Mesothelial cell of epicardium (in vitro differentiated cells): ENCODE measurements at places on chromosomes 2 and 18. TPM values are rescaled to one million over a fixed set of nuclear protein-coding genes. Genes with fewer than 3 reads are reported as not detected.

CTAGE1 gene
- 0.07 to 0.13 TPM (median 0.11 TPM) in 3 replicates for total RNA-seq

GRCh38 chr2:134336352-134336751 lies 82.5 kb downstream of the MGAT5 start:
- no peaks in the 10 kb centered on the region for H3K27me3 ChIP-seq
- peaks cover 4% of the 10 kb centered on the region for H3K36me3 ChIP-seq
- no peak overlapping the region for H3K4me3 ChIP-seq
- peaks cover 10% of the 10 kb centered on the region for H3K4me1 ChIP-seq
- no peak for DNase-seq
- H3K27ac ChIP-seq: no peak overlapping the region

DNA sequence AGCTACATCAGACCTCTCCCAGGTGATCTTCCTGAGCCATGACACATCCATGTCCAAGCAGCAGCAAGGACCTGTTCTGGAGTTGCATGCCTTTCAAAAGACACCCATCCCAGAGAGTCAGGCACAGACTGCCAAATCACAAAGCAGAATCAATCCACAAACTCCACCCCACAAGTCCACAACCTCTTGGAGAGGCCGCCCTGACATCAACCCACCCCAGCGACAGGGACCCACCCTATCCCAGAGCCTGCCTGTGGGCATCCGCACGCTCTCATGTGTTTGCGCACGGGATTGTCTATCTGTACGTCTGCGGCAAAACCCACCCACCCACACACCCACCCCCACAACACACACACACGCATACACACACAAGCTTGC lies 11.9 kb downstream of the SMAD7 start:
- H3K36me3 ChIP-seq: peaks cover 10% of the 10 kb centered on the region
- peak overlapping the region; percentile 94 for H3K27ac ChIP-seq
- H3K27me3 ChIP-seq: no peaks in the 10 kb centered on the region
- no peak for DNase-seq
- peaks cover 95% of the 10 kb centered on the region for H3K4me1 ChIP-seq

DNA sequence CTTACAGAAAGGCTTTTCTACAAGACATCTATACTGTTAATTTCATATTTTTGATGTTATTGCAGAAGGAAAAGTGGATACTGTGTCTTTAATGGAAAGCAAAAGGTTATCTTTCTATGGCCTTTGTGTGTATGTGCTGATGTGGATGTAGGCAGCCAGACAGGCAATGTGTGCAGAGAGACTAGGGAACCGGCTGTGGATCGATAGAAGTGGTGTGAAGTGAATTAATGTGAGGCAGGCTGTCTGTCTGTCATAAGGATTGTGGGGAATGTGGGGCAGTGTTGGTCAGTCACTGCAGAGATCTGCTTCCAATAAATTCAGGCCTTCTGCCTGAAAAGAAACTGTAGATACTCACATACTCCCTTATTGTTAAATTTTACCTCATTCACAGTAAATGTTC lies 156.7 kb downstream of the WDR7 start:
- H3K27ac ChIP-seq: no peak overlapping the region
- H3K4me3 ChIP-seq: no peak overlapping the region
- H3K27me3 ChIP-seq: no peaks in the 10 kb centered on the region
- no peak for DNase-seq

THSD7B gene
- total RNA-seq: 0.16 to 0.31 TPM (median 0.22 TPM) in 3 replicates

DNA sequence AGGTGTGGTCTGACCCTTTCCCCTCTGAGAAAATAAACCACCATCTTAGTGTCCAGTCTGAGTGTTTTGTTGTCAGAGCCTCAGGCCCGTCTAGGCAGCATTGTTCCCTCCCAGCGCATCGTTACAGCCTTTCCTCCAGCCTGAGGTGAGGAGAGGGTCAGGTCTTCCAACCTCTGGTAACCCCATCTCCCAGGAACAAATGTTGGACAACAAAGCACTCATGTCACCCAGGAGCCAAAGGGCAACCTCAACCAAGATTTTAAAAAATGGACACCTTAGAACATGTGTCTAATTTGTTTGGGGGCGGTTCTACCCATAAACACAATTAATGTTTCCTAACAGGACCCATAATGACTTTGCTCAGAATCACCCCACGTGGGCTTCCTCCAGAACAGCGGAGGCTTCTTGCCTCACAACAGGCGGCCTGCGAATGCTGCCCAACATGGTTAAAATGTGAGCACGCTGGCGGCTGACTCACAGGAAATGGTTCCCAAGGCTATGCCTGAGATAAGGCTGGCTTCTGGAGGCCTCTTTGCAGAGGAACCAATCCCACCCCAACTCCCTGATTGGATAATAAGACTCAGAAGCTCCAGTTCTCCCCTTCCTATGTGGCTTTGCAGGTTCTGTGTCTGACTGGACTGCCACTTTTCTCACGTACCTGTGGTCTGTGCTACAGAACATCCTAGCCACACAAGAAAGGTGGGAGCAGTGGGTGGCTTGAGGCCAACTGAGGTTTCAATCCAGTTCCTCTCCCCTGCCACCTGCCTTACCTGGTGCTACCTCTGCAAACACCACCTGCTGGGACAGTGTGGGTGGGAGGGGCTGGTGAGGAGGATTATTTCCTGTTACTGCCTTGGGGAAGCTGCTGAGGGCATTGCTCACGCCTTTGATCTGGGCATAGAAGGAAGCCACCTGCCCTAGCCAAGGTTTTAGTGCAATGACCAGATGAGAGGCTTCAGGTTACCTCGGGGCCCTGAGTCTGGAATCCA lies 108.8 kb downstream of the B3GNT2 start:
- no peaks in the 10 kb centered on the region for H3K27me3 ChIP-seq
- DNase-seq: no peak
- no peak overlapping the region for H3K27ac ChIP-seq
- H3K36me3 ChIP-seq: no peaks in the 10 kb centered on the region
- no peak overlapping the region for H3K4me3 ChIP-seq
- peaks cover 40% of the 10 kb centered on the region for H3K4me1 ChIP-seq

LRATD1 gene
- 2.2 to 2.6 TPM (median 2.4 TPM) in 3 replicates for total RNA-seq

- H3K4me3 ChIP-seq: peak overlapping the region; percentile 47
- no peak overlapping the region for H3K27ac ChIP-seq
- H3K36me3 ChIP-seq: no peaks in the 10 kb centered on the region
- peaks cover 46% of the 10 kb centered on the region for H3K27me3 ChIP-seq
- H3K4me1 ChIP-seq: peaks cover 5% of the 10 kb centered on the region
- DNase-seq: no peak
These were observed 105.6 kb upstream of the CD302 start for GRCh38 chr2:159903443-159904126.

MROH2A gene
- total RNA-seq: not detected in 3 replicates

GRCh38 chr2:54416166-54416813 lies 39.8 kb upstream of the SPTBN1 start:
- no peaks in the 10 kb centered on the region for H3K27me3 ChIP-seq

PAX3 gene
- total RNA-seq: 0.25 to 0.41 TPM in 2 of 3 replicates, not detected in the other

GRCh38 chr2:213079756-213080155 lies 71.7 kb downstream of the IKZF2 start:
- no peak overlapping the region for H3K27ac ChIP-seq
- no peaks in the 10 kb centered on the region for H3K27me3 ChIP-seq
- H3K36me3 ChIP-seq: peaks cover 3% of the 10 kb centered on the region
- peaks cover 8% of the 10 kb centered on the region for H3K4me1 ChIP-seq
